ENCODE measurements at places on chromosomes 16 and 17.

DNA sequence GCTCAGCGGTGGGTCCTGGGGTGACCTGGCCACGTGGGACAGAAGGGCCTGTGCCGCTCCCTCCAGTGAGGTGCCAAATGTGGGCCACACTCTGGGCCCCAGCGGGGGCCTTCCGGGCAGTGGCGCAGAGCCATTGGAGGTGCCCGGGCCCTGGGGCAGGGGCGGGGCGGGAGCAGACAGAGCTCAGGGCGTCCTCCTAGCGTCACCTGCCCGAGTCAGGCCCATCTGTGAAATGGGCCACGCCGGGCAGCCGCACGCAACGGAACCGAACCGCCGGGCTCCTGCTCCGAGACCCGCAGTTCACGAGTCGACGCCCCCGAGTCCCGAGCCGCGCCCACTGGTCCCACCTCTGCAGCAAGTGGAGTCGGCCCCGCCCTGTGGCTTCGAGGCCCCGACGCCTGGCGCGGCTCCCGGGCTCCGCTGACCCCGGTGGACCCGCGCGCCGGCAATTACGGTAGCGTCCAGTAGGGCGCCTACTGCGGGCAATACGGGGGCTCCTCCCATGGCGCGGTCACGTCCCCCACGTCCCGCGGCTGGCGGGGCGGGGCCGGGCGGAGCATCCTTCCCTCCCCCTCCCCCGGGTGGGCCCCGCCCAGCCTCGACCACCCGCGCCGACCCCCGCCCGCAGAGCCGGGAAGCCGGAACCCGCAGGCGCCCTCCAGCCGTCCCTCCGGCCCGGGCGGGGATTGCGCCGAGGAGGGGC lies 1.9 kb downstream of the SLC16A3 start:
- DNase-seq: peak; percentile 89

GRCh38 chr16:72987480-72987901 lies 60.4 kb downstream of the ZFHX3 start:
- no peak for DNase-seq

DNA sequence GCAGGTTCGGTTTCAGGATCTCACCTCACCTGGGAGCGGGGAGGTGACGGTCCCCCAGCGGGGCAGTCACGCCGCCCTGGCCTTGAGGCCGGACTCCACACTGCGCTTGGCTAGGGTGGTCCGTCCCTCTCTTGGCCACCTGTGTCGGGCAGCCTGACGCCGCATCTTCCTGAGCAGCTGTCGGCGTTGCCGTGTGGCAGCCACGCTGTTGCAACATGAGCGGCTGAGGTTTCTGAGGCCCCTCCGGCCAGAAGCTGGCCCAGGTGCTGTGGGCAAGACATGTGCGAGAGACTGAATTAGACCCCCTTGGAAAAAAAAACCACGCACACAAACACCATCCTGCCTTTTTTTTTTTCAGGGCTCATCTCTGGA lies 49.2 kb downstream of the IRF8 start:
- no peak for DNase-seq

GRCh38 chr16:4522051-4522581 lies 16.5 kb downstream of the CDIP1 start:
- DNase-seq: no peak

GRCh38 chr17:83199500-83200201 lies 120.2 kb downstream of the METRNL start:
- peak; percentile 2 for DNase-seq

DNA sequence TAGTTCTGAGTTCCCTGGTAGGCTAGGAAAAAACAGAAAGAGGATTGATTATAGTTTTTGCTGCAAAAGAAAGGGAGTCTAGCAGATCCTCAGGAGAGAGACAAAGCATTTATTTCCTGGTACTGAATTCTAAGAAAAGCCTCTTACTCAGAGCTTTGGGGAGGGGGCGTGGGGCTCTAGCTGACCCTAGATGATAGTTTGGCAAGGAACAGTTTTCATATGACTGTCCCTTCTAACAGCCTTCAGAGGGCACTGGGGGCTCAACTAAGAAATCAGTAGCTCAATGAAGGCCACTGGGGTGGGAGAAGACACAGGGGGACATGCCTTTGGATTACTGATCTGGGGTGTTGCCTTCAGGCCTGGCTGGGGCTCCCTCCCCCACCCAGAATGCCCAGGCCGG lies 4.0 kb downstream of the CA7 start:
- no peak for DNase-seq

DNA sequence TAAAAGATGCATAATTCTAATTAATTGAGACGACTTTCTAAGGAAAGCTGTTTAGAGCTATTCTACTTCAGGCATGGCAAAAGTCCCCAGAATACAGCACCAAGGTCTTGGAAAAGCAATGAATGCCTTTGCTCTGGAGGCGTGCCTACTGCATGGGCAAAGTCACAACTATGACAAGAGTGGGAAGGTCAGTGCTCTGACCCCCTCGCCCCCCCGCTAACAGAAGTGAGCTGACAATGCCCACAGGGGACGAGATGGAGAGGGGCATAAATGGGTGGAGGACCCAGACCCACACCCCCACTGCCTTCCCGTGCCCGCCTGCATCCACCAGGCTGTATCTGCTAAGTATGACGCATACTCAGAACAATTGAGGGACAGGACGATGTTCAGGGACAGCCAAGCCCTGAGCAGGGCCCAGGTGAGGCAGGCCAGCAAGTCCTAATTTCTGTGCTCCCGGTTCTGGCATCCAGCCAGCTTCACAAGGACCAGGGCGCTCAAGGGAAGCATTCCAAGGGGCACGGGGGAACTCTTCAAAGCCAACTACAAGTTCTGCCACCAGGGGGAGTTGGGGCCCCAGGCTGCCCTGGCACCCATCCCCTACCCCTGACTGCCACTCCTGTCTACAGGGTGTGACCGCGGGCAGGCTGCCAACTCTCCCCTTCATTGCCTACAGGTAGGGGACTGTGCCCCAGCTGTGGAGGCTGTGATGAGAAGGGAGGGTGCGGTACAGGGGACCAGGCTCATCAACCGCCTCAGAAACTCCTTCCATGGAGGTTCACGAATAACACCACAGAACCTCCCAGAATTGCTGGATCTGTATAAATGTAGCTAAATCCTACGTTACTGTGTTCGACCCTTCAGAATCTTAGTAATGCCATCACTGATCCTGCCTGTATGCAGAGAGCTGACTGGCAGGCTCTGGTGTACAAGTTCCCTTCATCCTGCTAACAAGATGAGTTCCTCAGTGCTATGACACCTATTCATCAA lies 20.8 kb downstream of the NPRL3 start:
- DNase-seq: peak; percentile 59

GRCh38 chr16:24015923-24016322 lies 180.1 kb downstream of the PRKCB start:
- DNase-seq: no peak

- DNase-seq: no peak
Observed at GRCh38 chr17:30165960-30166359, 49.3 kb downstream of the NSRP1 start.

DNA sequence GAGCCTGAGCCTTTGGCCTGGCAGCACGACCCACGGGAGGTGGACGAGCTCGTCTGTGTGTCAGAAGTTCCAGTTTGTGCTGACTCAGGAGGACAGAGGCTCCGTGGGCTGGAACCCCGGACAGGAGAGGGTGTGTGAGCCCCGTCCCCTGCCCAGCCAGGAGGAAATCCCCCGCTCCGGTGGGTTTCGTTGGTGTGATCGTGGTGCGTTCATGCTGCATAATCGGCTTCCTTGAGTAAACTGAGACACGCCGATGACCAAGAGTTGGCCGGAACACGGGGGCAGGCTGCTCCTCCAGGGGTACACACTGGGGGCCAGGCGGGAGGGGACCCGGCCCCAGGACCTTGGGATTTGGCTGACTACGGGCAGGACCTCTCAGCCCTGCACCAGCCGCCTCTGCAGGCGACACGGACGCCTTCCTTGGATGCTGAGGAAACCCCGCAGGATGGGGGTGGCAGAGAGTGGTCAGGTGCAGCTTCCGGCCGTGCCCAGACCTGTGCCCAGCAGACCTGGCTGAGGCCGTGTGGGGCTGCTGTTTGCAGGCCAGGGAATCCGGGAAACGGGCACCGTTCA lies 8.5 kb downstream of the METRNL start:
- DNase-seq: no peak

GRCh38 chr17:8846768-8847211 lies 20.7 kb downstream of the PIK3R6 start:
- DNase-seq: peak; percentile 27

GRCh38 chr17:57687642-57688041 lies 57.5 kb downstream of the CCDC182 start:
- no peak for DNase-seq

DNA sequence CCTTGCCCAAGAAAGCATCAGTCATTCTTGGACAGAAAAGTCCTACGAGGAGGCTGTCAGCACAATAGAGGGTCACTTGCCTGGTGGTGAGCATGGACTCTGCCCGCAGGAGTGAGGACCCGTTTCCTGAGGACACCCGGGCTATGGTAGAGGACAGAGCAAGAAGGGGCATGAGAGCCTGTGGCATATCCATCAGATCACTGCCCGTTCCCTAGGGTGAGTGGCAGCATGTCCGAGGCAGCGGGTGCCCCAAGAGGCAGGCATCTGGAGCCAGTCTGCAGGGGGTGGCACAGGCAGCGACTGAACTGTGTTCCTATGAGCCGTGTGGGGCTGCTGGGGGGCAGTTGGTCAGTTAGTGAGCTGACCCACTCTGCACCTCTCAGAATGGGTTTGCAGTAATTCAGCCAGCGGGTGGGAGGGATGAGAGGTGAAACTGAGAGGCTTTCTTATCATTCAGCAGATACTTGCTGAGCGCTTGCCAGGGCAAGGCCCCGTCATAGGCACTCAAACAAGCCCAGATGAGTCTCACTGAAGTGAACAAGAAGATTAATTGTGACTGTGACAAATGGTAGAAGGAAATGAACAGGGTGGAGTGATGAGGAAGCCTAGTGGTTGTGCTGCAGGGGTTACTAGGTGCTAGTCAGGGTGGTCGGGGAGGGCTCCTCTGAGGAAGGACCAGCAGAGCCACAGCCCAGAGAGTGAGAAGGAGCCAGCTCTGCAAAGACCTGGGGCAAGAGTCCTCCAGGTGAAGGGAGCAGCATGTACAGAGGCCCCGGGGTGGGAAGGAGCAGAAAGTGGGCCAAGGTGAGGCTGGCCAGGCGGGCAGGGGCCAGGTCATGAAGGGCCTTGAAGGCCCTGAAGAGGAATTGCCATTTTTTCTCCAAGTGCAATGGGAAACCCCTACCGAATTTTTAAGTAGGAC lies 87.9 kb downstream of the CLEC16A start:
- no peak for DNase-seq

DNA sequence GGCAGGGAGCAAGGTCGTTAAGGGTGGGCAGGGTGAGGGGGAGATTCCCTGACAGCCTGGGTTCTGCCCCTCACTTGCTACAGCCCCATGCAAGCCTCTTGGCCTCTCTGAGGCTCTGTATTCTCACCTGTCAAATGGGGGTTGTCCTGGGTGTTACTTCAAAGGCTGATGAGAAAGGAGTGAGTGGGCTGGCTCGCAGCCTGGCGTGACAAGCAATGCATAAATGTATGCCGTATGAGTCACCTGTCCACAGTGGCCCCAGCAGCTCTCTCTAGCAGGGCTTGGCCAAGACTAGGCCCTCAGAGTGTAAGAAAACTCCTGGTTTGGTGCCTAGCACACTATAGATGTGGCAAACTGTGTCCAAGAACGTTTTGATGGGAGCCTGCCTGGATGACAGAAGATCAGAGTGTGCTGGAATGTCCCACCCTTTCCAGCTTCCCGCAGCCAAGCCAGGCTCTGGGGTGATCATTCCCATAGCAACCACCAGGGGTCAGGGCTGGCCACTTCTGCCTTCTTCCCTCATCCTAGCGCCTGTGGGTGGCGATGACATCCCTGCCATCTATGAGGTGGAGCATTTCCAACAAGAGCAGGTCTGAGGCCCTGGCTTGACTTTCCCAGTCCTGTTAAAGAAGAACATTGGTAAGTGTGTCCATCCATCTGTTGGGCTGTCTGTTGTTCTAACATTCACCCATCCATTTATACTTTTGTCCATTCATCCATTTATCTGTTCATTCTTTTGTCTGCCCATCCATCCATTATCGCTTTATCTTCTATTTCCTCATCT lies 37.2 kb upstream of the ADGRG1 start:
- DNase-seq: peak; percentile 66

- DNase-seq: no peak
Observed at GRCh38 chr17:4965311-4965986, 2.2 kb downstream of the SPAG7 start.

- DNase-seq: no peak
Observed at GRCh38 chr17:82167028-82167427, 45.6 kb downstream of the CCDC57 start.

DNA sequence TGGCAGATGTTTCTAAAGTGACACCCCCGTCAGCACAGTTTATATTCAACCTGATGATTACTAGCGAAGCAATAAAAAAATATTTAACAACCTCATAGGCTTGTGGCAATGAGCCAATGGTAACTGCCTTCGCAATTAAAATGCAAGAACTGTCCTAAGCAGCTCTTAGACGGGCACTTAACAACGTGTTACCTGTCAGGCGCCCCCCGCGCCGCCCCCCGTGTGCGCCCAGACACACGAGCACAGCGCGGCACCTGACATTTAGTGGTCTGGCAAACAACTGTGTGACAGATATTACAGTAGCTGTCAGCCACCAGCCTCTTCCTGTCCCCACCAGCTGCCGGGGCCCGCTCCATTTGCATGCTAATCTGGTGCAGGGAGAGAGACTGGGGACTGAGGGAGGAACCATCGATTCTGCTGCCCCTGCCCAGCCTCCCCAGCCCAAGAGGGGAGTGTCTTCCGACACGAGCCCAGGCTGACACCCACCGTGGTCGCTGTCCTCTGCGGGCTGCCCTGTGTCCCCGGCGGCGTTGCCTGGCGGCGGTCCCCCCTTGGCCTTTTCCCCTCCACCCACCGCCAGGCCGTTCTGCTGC lies 12.7 kb downstream of the NDUFAF8 start:
- no peak for DNase-seq

- no peak for DNase-seq
Observed at GRCh38 chr17:51666971-51667705, 406.8 kb downstream of the UTP18 start.

DNA sequence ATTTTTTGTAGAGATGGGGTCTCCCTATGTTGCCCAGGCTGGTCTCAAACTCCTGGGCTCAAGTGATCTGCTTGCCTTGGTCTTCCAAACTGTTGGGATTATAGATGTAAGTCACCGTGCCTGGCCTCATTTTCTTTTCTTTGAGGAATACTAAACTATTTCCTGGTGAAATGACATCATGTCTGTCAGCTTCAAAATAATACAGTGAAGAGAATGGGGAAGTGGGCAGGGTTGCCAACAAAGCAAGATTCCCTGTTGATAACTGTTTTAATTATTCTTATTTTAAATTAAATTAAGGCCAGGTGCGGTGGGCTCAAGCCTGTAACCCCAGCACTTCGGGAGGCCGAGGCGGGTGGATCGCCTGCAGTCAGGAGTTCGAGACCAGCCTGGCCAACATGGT lies 21.1 kb downstream of the PIPOX start:
- DNase-seq: no peak

GRCh38 chr17:31274252-31274651 lies 22.8 kb downstream of the OMG start:
- DNase-seq: no peak

Data from 8988T (cell line).